ENCODE measurements at places on chromosomes 12 and 14. TPM values are rescaled to one million over a fixed set of nuclear protein-coding genes. Genes with fewer than 3 reads are reported as not detected.

The TRHDE gene
- 2.3 TPM for total RNA-seq

The MSRB3 gene
- 10.3 TPM for total RNA-seq

The NOP9 gene
- total RNA-seq = 20.2 TPM

The ADSS1 gene
- 20.5 TPM for total RNA-seq

The TC2N gene
- 28.4 TPM for total RNA-seq

The LRIG3 gene
- 24.1 TPM for total RNA-seq

The GPR132 gene
- 1.5 TPM for total RNA-seq

The LRRK2 gene
- total RNA-seq = 12.2 TPM

The ABCD2 gene
- total RNA-seq = 3.5 TPM

The SLC7A8 gene
- total RNA-seq = 50.9 TPM

The GLT8D2 gene
- total RNA-seq = 16.1 TPM

The ZFC3H1 gene
- 18.2 TPM for total RNA-seq

The CDKN1B gene
- total RNA-seq = 64.4 TPM

The MYH6 gene
- 0.25 TPM for total RNA-seq

The CNTN1 gene
- total RNA-seq = 18.8 TPM

The NPFF gene
- not detected for total RNA-seq

The GPD1 gene
- total RNA-seq = 8.5 TPM

The DENR gene
- total RNA-seq = 27.4 TPM

The TMPRSS12 gene
- total RNA-seq = not detected

The PLEKHG7 gene
- not detected for total RNA-seq

The IFI27 gene
- 685 TPM for total RNA-seq

The CHGA gene
- total RNA-seq = 101 TPM

The P2RX7 gene
- 2.8 TPM for total RNA-seq

The BATF gene
- total RNA-seq = 3.5 TPM

The PARP11 gene
- total RNA-seq = 10.5 TPM

The POTEM gene
- total RNA-seq = not detected

The BEGAIN gene
- 0.39 TPM for total RNA-seq

The ASCL1 gene
- 2.8 TPM for total RNA-seq

The TEP1 gene
- total RNA-seq = 19.4 TPM

The FOXN4 gene
- total RNA-seq = not detected

The KHNYN gene
- total RNA-seq = 76.9 TPM

The PLA2G1B gene
- total RNA-seq = 17.2 TPM

The PLEKHH1 gene
- 21.2 TPM for total RNA-seq

The HOXC10 gene
- 2.9 TPM for total RNA-seq

The ANO4 gene
- 9.4 TPM for total RNA-seq

Data from adrenal gland (tissue), 19 donors.